ENCODE measurements at places on chromosomes 4 and X. TPM values are rescaled to one million over a fixed set of nuclear protein-coding genes. Genes with fewer than 3 reads are reported as not detected.

RS1 gene
- total RNA-seq, result not detected

FAM199X gene
- total RNA-seq, result 35.8 TPM

ARHGAP10 gene
- 14.9 TPM for total RNA-seq

SSX4B gene
- total RNA-seq, result not detected

MAGEB17 gene
- total RNA-seq, result not detected

SYTL4 gene
- 1.9 TPM for total RNA-seq

SNCA gene
- total RNA-seq, result 12.6 TPM

Measured in tracheal epithelial cell (primary cell).